ENCODE measurements at places on chromosomes 5 and 9.

DNA sequence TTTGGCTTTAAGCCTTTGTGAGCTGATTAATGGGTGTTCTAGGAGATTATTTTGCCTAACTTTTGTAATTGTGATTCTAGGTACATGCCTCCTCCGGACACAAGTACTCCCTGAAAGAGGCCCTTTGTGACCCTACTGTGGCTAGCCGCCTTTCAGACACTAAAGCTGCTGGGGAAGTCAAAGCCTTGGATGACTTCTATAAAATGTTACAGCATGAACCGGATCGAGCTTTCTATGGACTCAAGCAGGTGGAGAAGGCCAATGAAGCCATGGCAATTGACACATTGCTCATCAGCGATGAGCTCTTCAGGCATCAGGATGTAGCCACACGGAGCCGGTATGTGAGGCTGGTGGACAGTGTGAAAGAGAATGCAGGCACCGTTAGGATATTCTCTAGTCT, 13.6 kb downstream of the ITGA1 start:
- DNase-seq: no peak

DNA sequence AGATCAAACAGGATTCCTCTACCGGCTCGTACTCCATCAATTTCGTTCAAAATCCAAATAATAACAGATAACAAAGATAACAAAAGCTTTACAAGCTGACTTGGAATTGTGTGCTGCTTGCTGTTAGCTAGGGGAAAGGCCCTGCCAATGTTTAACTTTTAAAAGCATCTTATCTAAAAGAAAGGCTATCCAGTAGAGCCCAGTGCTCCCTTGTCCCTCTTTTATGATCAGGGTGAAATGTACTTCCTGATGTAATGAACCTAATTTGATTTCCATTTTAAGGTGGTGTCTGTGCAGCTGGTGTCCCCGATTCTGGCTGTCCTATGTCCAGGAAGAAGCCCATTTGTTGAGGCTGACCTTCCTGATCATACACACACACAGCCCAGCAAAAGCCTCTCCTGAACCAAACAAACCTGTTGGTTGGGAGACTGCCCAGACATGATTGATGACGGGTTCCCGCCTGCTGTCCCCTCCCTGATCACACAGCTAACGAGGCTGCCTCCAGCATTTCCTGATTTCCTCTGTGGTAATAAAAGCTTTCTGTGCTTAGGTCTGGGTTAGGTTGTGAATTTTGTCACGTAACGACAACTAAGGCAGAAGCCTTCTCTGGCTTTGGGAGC, 54.1 kb downstream of the PWWP2A start:
- DNase-seq: no peak

DNA sequence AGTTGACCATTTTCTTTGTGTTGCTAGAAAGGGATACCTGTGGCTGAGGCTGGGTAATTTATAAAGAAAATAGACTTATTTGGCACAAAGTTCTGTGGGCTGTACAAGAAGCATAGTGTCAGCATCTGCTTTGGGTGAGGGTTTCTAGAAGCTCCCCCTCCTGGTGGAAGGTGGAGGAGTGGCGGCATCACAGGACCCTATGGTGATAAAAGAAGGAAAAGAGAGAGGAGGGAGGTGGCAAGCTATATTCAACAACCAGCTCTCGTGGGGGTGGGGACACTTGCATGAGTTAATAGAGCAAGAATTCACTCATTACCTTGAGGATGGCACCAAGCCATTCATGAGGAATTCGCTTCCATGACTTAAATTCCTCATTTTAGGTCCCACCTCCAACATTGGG, 2041.4 kb upstream of the CDH9 start:
- no peak for DNase-seq

DNA sequence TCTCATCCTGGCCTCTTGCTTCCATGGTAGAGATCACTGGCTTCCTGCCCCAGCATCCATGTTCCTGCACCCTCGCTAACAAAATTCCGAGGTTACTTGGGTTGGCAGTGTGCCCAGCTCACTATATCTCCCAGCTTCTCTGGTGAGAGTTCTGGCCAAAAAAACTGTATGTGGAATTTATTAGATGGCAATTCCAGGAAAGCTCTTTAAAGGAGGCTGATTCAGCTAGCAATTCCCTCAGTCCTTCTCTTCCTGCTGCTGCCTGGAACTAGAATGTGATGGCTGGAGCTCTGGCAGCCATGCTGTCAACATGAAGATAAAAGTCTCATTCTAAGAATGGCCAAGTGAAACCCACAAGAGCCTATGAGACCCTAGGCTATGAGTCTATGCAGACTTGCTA, 88.8 kb downstream of the SECISBP2 start:
- no peak for DNase-seq

GRCh38 chr9:86034863-86035734, 64.3 kb downstream of the GOLM1 start:
- no peak for DNase-seq

DNA sequence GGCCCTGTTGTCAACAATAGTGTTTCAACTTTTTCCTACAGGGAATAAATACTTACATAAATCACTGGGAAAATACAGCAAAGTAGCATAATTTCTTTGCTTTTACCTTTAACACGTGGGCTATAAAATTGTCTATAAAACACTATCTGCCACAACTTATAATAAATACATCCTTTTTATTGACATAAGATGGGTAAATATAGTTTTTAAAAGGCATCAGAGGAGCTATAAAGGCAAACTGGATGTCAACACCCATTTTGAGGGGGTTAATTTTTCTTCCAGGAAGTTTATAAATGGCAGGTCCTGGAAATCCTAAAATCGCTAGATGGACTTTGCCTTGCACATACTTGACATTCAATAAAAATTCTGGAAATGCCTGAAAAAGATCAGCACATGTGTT, 358.0 kb downstream of the PDE4D start:
- no peak for DNase-seq

DNA sequence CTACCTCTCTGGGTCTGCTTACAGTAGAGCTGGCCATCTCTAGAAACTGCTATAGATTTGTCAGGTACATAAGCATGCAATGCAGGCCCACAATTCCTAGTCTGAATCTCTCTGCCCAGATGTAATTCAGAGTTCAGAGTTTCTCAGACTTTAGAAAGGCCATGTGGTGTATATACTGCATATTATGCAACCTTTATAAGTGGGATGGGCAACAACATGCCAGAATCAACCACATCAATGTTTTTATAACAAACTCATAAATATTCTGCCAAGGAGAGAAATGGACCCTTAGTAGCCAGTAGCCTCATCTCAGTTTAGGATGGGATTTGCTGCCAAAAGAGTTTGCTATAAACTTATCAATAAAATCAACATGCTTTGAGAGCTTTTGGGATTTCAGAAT, 78.8 kb downstream of the SLC1A1 start:
- no peak for DNase-seq

GRCh38 chr5:128774605-128775004, 190.7 kb upstream of the SLC27A6 start:
- no peak for DNase-seq

Data from stimulated activated CD4-positive, alpha-beta T cell treated with anti-CD3 and anti-CD28 coated beads, Interleukin-1b, Interleukin-23, amount 100 ng/mL, for 1 hour (primary cell).